ENCODE measurements at places on chromosomes 7 and 10.

- no peak for DNase-seq
These were observed 23.9 kb downstream of the NUDCD3 start for GRCh38 chr7:44466300-44467216.

DNA sequence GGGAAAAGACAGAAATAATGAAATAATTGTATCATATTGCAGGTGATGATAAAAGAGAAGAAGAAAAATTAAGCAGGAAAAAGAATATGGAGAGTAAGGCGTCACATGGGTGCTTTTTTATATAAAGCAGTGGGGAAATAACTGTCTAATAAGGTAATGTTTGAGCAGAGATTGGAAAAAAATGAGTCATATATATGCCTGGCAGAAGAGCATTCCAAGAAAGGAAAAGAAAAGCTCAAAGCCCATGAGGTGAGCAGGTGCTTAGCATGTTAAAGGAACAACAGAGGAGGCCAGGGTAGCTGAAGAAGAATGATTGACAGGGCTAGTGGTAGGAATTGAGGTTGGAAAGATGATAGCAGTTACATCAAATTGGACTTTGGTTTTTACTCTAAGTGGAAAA, 739.5 kb downstream of the SORCS1 start:
- no peak for DNase-seq

DNA sequence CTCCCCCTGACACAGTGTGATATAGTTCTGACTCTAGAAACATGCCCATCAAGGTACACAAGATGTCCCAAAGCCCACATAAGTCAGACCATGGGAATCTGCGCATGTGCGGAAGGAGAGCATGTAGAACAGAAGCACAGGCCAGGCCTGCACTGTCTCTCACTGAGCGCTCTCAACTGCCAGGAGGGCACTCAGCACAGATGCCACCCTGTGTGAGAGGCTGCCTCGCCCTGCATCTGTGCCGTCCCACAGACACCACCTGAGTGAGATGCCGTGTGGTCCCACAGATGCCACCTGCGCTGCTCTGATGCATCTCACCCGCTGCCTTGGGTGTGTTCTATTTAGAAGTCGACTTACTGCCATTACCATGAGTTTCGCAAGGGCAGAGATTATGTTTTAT, 98.4 kb downstream of the VOPP1 start:
- no peak for DNase-seq

DNA sequence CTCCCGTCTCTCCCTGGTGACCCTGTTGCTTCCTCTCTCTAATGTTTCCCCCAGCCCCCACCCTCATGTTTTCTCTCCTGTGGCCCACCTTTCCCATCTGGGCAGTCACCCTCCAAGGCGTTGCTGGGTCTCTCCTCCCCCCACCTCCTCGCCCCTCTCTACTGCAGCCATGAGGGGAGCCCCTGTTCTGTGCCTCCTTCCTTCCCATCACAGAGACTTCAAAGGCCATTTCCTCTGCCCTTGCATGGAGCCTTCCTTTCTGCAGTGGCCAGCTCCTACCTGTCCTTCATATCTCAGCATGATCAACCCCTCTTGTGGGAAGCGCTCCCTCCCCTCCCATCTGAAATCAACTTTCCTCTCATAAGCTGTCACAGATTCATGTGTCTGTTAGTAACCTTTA, 194.0 kb upstream of the PRSS58 start:
- DNase-seq, result no peak

DNA sequence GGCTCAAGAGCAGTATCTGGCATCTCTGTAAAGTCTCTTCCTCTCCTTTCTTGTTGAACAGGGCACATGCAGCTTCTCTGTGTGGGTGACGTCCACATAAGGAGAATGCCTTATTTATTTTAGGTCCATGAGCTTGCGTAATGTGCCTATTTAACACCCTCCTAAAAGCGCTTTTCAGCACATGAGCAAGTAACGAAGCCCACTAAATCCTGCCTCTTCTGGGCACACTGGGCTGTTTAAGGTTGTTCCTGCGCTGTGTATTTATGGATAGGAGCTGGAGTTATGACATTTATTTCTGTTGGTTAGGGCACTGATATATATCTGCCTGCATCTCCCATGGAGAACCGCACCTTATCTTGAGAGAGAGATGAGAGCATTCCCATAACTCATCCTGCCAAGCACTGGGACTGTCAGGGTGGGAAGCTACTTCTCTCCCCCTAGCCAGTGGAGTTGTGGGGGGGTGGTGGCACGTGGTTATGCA, 76.1 kb downstream of the LRRC4 start:
- no peak for DNase-seq

All from activated gamma-delta T cell treated with Interleukin-2 at 50 U/mL for 16 hours (primary cell).